Suprapubic skin (tissue), 4 donors: ENCODE measurements at places on chromosomes 4 and X. TPM values are rescaled to one million over a fixed set of nuclear protein-coding genes. Genes with fewer than 3 reads are reported as not detected.

The NHSL2 gene
- total RNA-seq = 3.9 TPM

The APELA gene
- not detected for total RNA-seq

The SATL1 gene
- total RNA-seq = 0.45 TPM

The ADGRA3 gene
- total RNA-seq = 10.4 TPM

The CTAG1B gene
- total RNA-seq = not detected

The PHOX2B gene
- total RNA-seq = not detected

The PPP2R2C gene
- total RNA-seq = 60.5 TPM

The PWWP3B gene
- total RNA-seq = not detected

GRCh38 chr4:120081726-120082125 lies 15.1 kb upstream of the MAD2L1 start:
- DNase-seq = no peak

DNA sequence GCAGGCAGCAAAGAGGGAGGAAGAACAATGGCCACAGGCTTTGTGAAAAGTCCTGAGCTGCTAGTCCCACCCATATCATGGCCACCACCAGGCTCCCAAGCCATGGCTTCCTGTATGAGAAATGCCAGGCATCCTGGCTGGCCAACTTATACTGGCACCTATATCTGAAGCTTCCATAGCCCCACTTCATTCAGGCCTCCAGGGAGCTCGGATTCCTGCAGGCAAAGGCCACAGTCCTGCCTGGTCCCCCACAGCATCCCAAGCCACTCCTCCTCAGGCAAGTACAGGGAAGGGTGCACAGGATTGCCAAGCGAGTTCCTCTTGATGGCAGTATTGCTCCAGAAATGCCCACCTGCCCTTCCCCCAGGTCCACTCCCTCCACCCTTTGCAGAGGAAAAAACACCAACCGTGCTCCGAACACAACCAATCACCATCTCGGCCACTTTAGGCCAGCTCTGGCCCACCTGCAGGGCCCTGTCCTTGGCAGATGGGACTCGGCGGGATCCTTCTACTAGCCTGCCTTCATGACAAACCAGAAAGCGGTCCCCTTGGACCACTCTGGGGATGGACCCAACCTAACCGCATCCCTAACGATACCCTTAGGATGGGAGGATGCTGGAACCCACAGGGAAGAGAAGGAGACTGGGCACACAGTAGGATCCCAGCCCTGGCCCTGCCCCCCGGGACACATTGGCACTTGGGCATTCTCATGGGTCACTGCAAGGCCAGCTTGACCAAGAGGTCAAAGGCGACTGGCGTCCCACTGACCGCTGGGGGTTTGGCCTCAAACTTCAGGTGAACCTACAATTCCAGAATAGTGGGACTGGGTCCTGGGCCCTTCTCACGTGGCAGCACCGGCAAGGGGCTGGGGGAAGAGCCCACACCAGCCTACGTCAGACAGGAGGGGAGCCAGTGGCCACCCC lies 220.4 kb upstream of the AGTR2 start:
- no peak for DNase-seq

DNA sequence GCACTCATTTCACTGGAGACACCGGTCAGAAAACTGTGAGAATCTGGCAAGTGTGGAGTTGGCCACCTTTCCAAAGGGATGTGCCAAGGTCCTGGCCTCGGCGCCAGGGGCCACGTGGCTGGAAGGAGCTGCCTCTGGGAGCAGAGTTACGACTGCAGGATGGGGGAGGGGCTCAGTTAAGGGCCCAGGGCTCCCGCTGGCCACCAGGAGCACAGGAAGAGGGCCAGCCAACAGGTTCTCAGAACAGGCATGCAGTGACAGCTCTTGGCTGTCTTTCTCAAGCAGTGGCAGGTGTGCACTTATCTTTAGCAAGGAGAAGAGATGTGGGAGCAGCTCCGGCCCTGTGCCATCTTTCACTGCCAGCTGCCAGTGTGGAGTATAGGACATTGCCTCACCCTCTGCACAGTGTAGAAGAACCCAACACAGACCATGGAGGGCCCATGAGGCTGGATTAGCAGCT lies 115.9 kb upstream of the RBPJ start:
- DNase-seq = no peak

- no peak for DNase-seq
These were observed 84.7 kb upstream of the RAPGEF2 start for GRCh38 chr4:159018062-159018629.

DNA sequence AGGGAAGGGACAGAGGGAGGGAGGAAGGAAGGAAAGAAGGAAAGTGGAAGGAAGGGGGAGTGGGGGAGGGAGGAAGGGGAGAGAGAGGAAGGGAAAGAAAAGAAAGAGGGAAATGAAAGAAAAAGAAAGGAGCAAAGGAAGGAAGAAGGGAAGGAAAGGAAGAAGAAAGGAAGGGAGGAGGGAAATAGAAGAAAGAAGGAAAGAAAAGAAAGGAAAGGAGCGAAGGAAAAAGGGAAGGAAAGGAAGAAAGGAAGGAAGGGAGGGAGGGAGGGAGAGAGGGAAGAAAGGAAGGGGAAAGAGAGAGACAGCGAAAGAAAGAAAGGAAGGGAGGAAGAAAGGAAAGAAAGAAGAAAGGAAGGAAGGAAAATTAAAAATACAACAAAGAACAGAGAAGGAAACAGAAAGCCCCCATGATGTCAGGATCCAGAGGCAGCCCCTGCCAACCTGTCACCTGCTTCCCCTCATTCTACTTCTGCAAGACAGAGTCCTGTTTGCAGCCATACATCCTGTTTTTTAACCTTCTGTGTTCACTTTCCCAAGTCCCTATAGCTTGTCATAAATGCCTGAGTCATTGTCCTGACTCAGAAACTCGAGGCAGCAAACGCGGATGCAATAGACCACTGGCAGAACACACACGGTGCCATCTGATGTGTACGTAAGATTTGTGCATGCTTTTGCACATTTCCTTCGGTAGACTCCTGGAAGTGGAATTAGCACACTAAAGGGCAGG lies 77.0 kb upstream of the C4orf50 start:
- no peak for DNase-seq

- peak; percentile 17 for DNase-seq
These were observed 131.5 kb downstream of the AFAP1 start for GRCh38 chr4:7808181-7808580.

GRCh38 chr4:177313263-177313662 lies 3.6 kb downstream of the NEIL3 start:
- no peak for DNase-seq

- no peak for DNase-seq
These were observed 28.7 kb upstream of the BMP2K start for GRCh38 chr4:78747475-78747922.

GRCh38 chr4:108377021-108377420 lies 208.3 kb upstream of the LEF1 start:
- no peak for DNase-seq

DNA sequence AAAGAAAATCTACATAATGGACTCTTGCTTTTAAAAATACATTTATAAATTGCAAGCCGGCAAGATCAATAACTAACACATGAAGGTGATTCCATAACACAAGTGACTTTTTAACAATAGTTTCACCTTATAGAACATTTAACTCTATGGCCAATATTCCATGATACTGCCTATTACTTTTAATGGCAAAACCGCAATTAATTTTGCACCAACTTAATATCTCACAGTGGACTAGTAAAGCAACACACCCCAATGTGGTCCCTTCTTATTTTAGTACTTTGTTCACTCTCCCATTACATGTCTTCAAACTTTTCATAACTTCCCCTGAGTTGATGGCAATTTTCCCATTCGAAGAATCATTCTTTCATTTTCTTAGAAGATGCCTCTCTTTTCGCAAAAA lies 351.6 kb upstream of the F9 start:
- DNase-seq = no peak

DNA sequence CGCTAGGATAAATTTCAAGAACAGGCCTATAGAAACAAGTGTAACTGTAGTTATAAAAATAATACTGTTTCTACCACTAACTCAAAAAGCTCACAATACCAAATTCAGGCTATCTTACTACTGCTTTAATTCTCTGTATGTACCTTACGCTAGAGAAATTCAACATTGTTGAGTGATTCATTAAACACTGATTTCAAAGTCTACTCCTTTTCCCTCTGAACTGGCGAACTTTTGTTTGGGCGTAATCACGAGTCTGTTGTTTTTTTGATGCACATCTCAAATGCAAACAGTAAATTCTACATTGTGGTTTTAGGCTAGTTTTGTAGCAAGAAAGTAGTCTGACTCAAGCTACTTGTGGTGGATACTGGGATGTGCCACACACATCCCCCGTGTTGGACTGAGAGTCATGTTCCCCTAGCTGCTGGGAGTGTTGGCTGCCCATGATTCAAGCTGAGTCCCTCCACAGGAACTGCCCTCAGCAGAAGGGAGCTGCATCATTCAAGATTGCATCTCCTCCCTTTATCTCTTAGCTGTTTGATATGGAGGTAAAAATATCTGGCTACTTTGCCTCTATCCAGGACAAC lies 406.1 kb downstream of the RAPGEF2 start:
- no peak for DNase-seq

- no peak for DNase-seq
These were observed 230.6 kb downstream of the NSUN7 start for GRCh38 chr4:40980318-40980883.

GRCh38 chrX:3713225-3713936 lies at the start of gene PRKX:
Gene PRKX (minus strand): TSS chrX:3713649. CDS start chrX:3713253, 396 bp downstream.
- peak; percentile 73 for DNase-seq

GRCh38 chr4:14221176-14221575 lies 593.7 kb upstream of the BOD1L1 start:
- DNase-seq = no peak

DNA sequence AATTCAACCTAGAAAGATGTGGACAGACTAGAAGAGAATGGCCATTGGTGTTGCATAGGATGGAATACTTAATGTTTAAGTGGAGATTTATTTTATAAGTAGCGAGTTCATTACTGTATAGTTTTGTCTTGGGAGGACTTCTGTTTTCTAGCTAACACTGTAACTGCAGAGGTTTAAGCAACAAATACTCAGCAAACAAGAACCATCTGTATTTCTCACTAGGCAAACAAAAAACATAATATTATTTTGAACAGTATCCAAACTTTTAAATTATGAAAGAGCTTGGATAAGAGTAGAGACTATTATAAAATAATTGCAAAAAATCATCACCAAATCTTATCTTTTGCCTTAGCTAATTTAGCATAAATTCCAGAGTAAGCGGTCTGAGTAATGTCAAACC lies 121.1 kb downstream of the GLRA3 start:
- no peak for DNase-seq
